ENCODE measurements at places on chromosomes 4 and X.

GRCh38 chrX:18871970-18872369 lies 111.9 kb downstream of the PHKA2 start:
- DNase-seq = no peak

DNA sequence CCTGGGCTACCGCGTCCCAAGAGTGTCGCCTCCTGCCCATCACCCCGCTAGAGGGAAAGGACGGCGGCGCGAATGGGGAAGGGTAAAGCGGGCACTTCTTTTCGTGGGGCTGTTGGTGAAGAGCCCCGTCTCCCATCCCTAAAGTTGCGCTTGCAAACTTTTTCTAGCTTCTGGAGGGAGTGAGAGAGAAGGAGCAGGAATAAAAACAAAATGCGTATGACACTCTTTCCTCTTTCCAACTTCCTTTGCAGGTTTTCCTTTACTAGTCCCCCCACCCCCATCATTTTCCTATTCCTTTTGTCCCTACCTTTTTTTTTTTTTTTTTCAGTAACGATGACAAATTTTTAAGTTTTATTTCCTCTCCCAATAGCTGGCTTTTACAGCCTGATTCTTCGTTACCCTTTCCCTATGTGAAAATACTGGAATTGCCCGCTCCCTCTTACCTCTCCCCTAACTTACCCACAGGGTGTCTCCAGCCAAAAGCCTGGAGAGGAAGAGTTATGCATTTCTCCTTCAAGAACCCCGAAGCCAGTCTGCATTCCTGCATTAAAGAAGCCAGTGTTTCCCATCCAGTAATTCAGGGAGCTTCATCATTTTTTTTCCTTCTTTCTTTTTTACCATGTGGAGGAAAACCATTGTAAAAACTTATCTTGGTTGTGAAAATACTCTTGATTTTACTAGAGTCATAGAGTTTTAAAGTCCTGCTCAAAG lies 613 bp upstream of the ARSJ start:
- no peak for DNase-seq

GRCh38 chr4:19379191-19379708 lies 872.5 kb upstream of the SLIT2 start:
- no peak for DNase-seq

DNA sequence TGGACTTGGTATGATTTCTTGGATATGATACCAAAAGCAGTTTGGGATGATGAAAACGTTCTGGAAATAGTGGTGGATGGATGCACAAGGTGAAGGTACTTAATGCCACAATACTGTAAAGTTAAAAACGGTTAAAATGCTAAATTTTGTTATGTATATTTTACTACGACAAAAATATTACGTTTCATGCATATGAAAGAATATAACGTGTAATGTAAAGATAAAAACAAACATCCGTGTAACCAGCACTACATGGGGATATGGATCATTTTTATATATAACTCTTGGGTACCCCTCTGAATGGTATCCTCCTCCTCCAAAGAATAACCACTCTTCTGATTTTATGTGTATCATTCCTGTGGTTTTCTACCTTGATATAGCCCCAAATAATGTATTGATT lies 862 bp upstream of the CENPU start:
- no peak for DNase-seq

GRCh38 chr4:133149932-133150471 lies 908 bp downstream of the PCDH10 start:
- DNase-seq = no peak

GRCh38 chr4:72918362-72918761 lies 151.2 kb downstream of the COX18 start:
- no peak for DNase-seq

DNA sequence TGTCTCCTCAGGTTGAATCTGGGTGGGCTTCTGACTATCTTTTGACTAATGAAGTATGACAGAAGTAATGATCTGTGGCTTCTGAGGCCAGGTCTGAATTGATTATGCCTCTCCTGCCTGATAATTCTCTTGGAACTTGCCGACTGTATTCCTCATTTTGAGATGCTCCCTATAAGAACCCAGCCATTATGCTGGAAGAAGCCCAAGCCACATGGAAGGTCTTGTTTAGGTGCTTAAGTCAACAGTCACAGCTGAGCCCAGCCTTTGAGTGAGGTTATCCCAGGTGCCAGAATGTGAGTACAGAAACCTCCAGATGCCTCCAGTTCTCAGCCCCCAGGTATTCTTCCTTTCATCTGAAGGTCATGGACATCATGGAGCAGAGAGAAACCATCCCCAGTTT lies 456.6 kb downstream of the IL15 start:
- DNase-seq = no peak

GRCh38 chrX:49077941-49078340 lies 1.7 kb downstream of the WDR45 start:
- no peak for DNase-seq

GRCh38 chr4:148800940-148801339 lies 358.7 kb upstream of the NR3C2 start:
- no peak for DNase-seq

DNA sequence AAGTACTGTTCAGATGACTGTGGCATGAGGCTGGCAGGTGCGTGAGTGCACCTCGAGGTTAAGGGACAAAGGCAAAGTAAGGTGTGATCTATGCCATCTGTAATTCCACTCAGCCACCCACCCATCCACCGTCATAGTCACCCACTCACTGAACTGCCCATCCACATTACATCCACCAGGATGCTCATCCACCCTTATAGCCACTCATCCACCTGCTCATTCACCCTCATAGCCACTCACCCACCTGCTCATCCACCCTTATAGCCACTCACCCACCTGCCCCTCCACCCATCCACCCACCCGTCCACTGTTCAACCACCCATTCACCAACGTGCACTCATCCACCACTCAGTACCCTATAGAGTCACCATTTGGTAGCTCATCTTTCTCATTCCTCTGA lies 64.1 kb upstream of the UXT start:
- DNase-seq = no peak

- no peak for DNase-seq
These were observed 34.7 kb downstream of the P2RY10 start for GRCh38 chrX:78979789-78980464.

- no peak for DNase-seq
These were observed 362.2 kb downstream of the SMARCA1 start for GRCh38 chrX:129161108-129161507.

DNA sequence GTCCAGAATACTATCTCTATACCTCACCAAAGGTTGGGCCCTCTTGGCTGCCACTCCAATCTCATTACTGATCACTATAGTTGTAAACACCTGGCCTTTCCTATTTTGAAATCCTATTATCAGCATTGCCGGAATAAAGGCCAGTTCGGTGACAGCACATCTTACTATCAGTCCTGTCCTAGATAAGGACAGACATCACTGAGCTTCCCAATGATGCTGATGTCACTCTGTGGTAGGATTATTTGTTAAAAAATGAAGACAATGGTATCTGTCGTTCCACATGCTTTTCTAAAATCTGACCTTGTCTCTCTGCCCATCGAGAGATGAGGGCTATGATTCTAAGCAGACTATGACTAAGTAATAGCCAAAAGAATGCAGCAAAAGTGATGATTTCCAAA lies 260.4 kb downstream of the PDGFC start:
- no peak for DNase-seq

DNA sequence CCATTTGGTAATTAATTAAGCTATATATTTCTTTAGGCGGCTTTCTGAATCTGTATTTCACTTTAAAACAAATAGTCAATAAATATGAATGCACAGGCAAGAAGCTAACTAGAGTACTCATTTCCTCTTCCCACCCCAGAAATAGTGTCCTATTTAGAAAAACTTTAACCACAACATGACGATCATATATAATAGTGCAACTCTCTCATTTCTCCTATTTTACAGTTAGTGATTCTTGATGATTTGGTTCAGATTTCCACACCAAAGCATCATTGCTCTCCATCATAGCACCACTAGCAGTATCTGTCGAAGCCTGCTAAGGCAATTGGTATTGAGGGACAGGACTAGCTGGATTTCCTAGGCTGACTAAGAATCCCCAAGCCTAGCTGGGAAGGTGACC lies 184.0 kb upstream of the GALNTL6 start:
- DNase-seq = no peak

- no peak for DNase-seq
These were observed 86.4 kb downstream of the ANAPC10 start for GRCh38 chr4:145011636-145012035.

DNA sequence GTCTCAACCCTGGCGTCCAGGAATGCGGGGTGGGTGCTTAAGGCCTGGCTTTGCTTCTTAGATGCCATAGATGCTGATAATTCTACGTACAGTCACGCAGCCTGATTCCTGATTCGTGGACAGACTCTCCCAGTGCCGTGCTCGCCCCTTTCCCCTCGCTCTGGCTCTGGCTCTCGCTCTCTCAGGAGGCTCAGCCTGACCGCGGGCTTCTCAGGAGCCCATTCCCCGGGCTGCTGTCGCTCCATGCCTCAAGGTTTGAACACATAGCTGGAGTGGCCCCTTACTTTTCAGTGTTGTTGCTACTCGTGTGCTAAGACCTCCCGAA lies 59.2 kb upstream of the ZC4H2 start:
- DNase-seq = peak; percentile 77

DNA sequence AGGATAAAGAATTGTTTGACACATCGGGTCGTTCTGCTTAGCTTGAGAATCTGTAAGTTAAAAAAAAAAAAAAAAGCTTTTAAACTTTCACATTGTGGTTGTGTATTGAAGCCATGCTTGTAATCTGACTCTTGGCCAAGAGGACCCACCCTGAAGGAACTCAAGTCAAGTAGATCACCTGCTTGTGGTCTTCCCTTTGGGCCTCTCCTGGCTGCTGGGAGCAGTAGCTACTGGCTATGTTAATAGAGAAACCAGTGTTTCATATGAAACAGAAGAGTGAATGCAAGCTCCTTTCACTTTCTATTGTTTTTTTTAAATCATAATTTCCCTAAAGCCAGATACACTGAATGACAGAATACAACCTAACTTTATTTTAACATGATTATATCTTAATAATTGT lies 402.4 kb upstream of the NDST4 start:
- no peak for DNase-seq

GRCh38 chr4:184896868-184897715 lies 71.3 kb upstream of the ACSL1 start:
- DNase-seq = peak; percentile 80

DNA sequence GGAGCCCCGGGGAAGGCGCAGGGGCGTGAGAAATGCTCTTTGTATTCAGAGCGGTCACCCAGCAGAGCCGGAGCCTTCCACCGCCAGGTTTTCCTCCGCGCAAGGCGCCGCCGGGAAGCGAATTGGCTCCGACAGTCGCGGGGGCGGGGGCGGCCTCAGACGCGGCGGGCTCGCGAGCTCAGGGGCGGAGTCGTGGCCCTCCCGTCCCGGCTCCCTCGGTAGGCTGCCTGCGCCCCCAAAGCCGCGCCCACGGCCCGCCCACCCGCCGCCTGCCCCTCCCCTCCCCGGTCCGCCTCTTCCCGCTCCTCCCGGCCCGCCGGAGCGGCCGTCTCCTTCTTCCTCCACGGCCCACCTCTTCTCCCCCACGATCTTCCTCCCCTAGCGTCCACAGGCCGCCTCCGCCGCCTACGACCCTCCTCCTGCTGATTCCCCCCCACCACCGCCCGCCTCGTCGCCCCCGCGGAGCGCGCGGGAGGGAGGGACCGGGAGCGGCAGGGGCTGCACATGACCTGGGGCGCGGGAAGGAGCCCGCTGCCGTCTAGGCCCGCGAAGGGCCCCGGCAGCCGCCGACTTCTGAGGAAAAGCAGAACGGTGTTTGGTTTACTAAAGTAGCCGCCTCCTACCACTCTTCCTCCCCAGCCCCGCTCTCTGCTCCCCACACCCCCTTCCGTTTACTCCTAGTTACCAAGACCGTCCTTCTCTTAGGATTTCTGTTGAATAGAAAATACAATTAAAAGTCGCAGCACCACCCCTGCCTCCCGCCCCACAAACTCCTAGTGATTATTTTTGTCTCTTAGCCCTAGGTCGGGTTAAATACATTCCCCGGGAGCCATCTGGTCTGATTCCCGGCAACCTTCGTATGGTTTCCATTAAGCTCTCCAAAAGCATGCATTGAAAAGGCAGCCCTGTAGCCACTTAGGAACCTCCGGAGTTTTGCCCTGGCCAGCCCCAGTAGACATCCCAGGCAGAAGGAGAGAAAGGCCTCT lies 53.2 kb downstream of the C4orf51 start:
- DNase-seq = peak; percentile 94

GRCh38 chrX:16665089-16665488 lies 15.1 kb downstream of the S100G start:
- DNase-seq = no peak

GRCh38 chr4:121980643-121981042 lies 28.8 kb upstream of the TRPC3 start:
- DNase-seq = no peak

DNA sequence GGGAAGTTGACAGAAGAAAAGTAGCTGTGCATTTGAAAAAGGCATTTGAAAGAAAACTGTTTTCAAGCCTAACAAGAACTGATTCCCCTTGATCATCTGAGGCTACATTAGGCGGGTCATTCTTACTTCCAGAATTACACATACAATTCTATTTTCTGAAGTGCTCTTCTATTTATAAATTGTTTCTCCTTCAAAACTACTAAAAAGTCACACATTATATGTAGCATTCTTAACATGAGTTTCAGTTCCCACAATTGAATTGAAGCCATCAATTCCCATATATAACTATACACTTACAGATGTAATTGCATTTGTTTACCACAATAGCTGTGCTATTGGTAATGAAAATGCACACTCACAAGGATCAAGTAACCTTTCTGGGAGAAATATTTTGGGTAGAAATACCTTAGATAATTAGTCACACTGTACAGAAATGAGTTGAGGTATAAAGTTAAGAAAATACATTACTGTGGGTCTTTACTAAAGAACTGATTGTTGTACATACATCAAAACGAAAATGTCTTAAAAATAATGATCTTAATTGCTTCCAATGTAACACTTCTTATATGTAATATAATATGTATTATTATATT lies 1688.0 kb upstream of the AGA start:
- DNase-seq = no peak

- no peak for DNase-seq
These were observed 626 bp downstream of the TBC1D1 start for GRCh38 chr4:37891260-37892159.

- DNase-seq = no peak
These were observed 52.4 kb upstream of the IL21 start for GRCh38 chr4:122673252-122673651.

- no peak for DNase-seq
These were observed 660.0 kb upstream of the POU3F4 start for GRCh38 chrX:82848111-82848510.

DNA sequence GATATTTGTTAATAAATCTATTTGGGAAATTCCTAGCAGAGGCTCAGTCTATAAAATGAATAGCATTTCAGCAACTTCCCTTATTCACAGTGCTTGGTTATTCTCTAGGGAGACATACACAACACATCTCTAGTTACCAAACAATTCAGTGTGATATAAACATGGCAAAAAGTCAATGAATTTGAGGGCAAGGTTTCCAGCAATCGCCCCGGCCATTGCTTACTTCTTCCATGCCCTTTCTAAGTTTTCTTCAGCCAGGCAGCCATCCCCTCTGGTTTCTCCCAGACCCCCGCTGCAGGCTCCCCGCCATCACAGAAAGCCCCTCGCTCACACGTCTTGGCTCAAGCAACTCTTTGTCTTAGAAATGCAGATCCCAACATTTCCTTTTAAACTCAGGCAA lies 4.4 kb downstream of the TLR7 start:
- DNase-seq = no peak
